Activated CD4-positive, alpha-beta memory T cell treated with anti-CD3 and anti-CD28 coated beads, Interleukin-2, amount 10 ng/mL, durations not matched to agents 7 days and 5 days (primary cell): ENCODE measurements at places on chromosomes 7 and 10. TPM values are rescaled to one million over a fixed set of nuclear protein-coding genes. Genes with fewer than 3 reads are reported as not detected.

DNA sequence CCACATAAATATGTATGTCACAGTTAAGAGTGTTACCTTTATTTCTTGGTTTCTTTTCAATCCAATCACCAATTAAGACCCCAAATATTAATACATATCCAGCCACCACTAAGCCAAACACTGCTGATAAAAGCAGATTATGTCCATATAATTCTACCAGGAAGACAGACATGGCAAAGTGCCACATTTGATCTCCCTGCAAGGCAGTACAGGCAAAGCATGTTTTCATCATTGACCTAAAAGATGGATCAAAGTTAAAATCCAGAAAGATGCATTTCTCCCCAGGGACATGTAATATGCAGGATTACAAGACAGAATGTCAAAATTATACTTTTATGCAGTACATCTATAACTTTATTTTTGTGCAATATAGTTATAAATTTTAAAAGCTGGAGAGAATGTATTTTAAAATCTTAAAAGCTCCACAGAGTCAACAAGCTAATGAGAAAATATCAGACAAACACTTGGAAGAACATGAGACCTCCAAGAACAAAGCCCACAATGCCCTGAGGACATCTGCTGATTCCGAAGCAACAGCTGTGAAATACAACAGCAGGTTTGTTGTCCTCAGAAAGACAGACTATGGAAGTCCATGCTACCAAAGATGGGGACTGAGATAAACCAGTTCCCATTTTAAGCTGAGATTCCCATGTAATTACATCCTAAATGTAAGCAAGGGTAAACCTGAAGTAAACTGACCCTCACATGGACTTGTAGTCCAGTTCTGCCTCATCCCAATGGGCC, 54.5 kb upstream of the TOMM7 start:
- no peak for DNase-seq
- H3K36me3 ChIP-seq = no peaks in the 10 kb centered on the region
- peaks cover 7% of the 10 kb centered on the region for H3K4me1 ChIP-seq
- H3K27me3 ChIP-seq = peaks cover 2% of the 10 kb centered on the region

DNA sequence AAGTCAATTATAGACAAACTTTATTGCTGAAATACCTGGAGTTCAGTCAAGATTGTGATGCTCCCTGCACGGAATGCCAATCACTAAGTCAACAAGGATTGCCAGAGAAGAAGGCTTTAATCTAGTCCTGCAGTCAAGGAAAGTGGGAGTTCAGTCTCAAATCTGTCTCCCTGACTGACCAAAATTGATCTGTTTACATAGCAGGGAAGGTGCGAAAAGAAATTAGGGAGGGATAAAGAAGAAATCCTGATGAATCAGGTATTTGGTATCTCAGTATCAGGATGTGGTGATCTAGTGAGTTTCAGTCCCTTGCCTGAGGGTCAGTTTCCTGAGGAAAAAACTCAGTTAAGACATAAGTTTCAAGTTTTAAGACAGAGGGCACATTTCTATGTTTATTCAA, 2.1 kb upstream of the AKR1D1 start:
- no peak overlapping the region for H3K27ac ChIP-seq
- DNase-seq = no peak
- H3K4me3 ChIP-seq = no peak overlapping the region
- no peaks in the 10 kb centered on the region for H3K4me1 ChIP-seq
- H3K27me3 ChIP-seq = peaks cover 4% of the 10 kb centered on the region

DNA sequence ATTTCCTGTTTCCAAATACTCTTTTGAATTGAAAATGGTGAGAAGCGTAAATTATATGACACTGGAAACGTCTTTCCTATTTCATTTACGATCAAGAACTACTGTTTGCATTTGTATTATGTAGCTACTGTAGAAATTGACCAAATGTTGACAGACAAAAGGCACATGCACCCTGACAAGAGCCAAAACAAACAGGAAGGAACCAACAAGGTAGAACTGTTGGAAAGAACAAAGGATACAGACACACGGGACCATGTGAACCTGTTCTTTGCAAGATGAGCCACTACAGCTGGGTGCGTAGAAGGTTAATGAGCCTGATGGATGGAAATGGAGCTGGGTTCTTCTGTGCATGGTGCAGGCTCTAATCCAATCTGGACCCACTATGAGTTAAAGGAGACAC, 48.4 kb upstream of the FZD8 start:
- no peaks in the 10 kb centered on the region for H3K27me3 ChIP-seq
- no peak for DNase-seq
- no peaks in the 10 kb centered on the region for H3K4me1 ChIP-seq
- H3K36me3 ChIP-seq = no peaks in the 10 kb centered on the region
- H3K27ac ChIP-seq = no peak overlapping the region
- H3K4me3 ChIP-seq = no peak overlapping the region

DNA sequence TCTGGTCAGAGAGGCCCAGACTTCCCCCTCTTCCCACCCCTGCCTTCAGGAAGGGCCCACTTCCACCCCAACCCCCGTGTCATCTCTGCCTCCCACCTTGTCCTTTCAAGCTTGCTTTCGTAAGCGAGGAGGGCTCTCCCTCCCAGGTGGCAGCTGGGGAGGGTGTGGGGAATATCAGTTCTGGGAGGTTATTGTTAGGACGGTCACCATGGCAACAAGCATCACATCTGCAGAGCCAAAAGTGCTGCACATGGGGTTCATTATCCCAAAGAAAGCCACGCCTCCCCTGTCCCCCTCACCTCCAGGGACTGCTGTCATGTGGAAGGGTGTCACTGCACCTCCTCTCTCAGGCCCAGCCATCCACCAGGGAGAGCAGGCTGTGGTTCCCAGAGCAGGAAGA, 2.6 kb upstream of the CAMK2B start:
- H3K27ac ChIP-seq = no peak overlapping the region
- peaks cover 7% of the 10 kb centered on the region for H3K4me1 ChIP-seq
- no peak for DNase-seq
- peaks cover 40% of the 10 kb centered on the region for H3K27me3 ChIP-seq

- peaks cover 9% of the 10 kb centered on the region for H3K36me3 ChIP-seq
- H3K27me3 ChIP-seq = peaks cover 3% of the 10 kb centered on the region
- DNase-seq = no peak
- no peaks in the 10 kb centered on the region for H3K4me1 ChIP-seq
Measured at GRCh38 chr7:22920672-22921071, 93.3 kb downstream of the HYCC1 start.

DNA sequence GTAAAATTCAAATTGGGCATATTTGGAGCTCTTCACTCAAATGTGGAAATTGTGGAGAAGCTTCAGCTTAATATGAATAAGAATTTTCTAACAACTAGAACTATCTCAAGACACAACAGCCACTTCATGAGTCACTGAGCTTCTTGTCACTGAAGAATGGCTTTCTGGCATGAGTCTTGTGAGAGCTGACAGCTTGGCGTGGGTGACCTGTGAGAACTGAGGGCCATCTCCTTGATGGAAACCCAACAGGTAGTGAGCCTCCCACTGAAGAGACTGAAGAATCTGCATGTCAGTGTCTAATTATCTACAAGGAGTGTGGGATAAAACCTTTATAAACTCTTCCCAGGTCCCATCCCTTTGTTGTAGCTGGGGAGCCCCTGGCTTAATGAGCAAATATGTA, 66.0 kb downstream of the CLEC2L start:
- H3K4me3 ChIP-seq = no peak overlapping the region
- H3K4me1 ChIP-seq = no peaks in the 10 kb centered on the region
- H3K27me3 ChIP-seq = no peaks in the 10 kb centered on the region
- peaks cover 9% of the 10 kb centered on the region for H3K36me3 ChIP-seq

DNA sequence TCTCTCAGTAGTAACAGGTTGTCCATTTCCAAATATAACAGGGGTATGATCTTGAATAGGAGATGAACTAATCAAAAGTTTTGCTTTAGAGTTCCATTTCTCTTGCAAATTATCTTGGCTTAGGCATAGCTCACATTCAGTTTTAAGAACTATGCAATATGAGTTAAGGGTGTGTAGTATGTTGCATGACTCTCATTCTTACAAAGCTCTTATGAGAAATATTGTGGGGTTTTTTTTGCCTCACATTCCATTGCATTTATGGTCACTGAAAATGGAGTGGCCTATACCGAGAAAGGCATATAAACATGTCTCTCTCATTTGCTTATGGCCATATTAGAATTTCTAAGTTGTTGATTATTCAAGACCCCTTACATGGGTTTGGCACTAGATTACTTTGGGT, 48.5 kb upstream of the LAMB1 start:
- H3K27me3 ChIP-seq = peaks cover 6% of the 10 kb centered on the region
- no peaks in the 10 kb centered on the region for H3K36me3 ChIP-seq
- no peak for DNase-seq
- no peak overlapping the region for H3K4me3 ChIP-seq

GRCh38 chr10:124708922-124709520, 35.2 kb downstream of the FAM53B start:
- H3K27ac ChIP-seq = peak overlapping the region; percentile 64
- H3K36me3 ChIP-seq = peaks cover 37% of the 10 kb centered on the region
- no peak overlapping the region for H3K4me3 ChIP-seq
- peaks cover 88% of the 10 kb centered on the region for H3K4me1 ChIP-seq
- DNase-seq = no peak

GRCh38 chr10:111348076-111348475, 271.2 kb downstream of the ADRA2A start:
- H3K4me1 ChIP-seq = no peaks in the 10 kb centered on the region
- H3K4me3 ChIP-seq = no peak overlapping the region
- no peak for DNase-seq
- no peak overlapping the region for H3K27ac ChIP-seq
- no peaks in the 10 kb centered on the region for H3K36me3 ChIP-seq

DNA sequence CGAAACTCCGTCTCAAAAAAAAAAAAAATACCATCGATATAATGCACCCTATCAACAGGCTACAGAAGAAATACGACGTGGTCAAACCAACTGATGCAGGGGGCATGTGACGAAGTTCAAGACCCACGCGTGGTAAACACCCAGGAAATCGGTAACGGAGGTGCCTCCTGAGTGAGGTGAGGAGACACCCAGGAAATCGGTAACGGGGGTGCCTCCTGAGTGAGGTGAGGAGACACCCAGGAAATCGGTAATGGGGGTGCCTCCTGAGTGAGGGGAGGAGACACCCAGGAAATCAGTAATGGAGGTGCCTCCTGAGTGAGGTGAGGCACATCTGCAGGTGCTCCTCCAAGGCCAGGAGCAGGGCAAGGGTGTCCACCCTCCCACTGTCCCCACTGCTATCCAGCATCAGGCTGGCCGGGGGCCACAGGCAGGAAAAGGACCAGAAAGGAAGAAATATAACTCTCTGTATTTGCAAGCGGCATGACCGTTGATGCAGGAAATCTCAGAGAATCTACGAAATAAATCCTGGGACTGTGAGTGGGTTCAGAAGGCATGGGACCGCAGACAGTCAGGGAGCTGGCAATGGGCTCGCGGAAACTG, 10.7 kb upstream of the GPR146 start:
- no peaks in the 10 kb centered on the region for H3K27me3 ChIP-seq
- peaks cover 49% of the 10 kb centered on the region for H3K4me1 ChIP-seq
- peak overlapping the region; percentile 64 for H3K27ac ChIP-seq
- H3K4me3 ChIP-seq = no peak overlapping the region

DNA sequence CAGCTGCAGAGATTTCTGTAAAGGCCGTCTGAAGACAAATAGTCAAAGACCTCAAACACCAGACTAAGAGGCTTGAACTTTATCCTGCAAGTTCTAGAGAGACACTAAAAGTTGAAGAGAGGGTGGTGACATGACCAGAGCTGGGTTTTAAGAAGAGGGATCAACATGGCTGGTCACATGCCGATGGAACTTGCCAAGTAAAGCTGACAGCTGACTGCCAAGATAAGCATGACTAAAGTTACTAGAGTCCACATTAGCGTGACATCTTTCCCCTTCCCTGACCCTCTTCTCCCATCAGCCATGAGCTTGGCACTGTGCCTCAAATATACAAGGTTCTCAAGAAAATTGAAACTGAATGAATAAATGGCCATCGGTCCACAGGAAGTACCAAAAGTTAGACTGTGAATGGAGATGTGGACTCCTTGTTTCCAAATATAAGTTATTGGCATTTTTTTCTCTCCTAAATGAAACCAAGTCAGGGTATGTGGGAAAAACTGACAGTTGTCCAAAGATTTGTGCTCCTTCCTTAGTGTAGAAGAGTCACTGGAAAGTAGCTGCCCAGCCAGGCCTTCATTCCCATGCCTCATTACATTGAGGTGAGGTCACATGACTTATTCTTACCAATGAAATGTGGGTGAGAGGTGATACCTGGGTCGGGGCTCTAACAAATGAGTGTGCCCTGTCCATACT, 24.5 kb downstream of the XPNPEP1 start:
- H3K27me3 ChIP-seq = no peaks in the 10 kb centered on the region
- H3K4me3 ChIP-seq = no peak overlapping the region
- H3K4me1 ChIP-seq = peaks cover 36% of the 10 kb centered on the region
- peaks cover 65% of the 10 kb centered on the region for H3K36me3 ChIP-seq

- H3K27ac ChIP-seq = no peak overlapping the region
- H3K4me3 ChIP-seq = no peak overlapping the region
- peaks cover 3% of the 10 kb centered on the region for H3K36me3 ChIP-seq
- peaks cover 18% of the 10 kb centered on the region for H3K27me3 ChIP-seq
- no peak for DNase-seq
- peaks cover 9% of the 10 kb centered on the region for H3K4me1 ChIP-seq
Measured at GRCh38 chr7:142628945-142629344, 120.3 kb upstream of the PRSS1 start.

Gene FKBP6
- not detected for total RNA-seq

Gene SFRP4
- total RNA-seq = not detected

Gene APBB1IP
- 82.2 TPM for total RNA-seq

Gene PALD1
- 0.08 TPM for total RNA-seq

Gene AKR1C4
- total RNA-seq = not detected

Gene ZDHHC16
- total RNA-seq = 33.9 TPM

Gene LLCFC1
- total RNA-seq = not detected
